ENCODE measurements at places on chromosomes 6 and 20. TPM values are rescaled to one million over a fixed set of nuclear protein-coding genes. Genes with fewer than 3 reads are reported as not detected.
A peak's percentile ranks its signal among the peaks of the same experiment; 100 is the strongest.

GRCh38 chr6:63923139-63923739 is 287.6 kb downstream of the PHF3 start:
- peak; percentile 51 for DNase-seq

DNA sequence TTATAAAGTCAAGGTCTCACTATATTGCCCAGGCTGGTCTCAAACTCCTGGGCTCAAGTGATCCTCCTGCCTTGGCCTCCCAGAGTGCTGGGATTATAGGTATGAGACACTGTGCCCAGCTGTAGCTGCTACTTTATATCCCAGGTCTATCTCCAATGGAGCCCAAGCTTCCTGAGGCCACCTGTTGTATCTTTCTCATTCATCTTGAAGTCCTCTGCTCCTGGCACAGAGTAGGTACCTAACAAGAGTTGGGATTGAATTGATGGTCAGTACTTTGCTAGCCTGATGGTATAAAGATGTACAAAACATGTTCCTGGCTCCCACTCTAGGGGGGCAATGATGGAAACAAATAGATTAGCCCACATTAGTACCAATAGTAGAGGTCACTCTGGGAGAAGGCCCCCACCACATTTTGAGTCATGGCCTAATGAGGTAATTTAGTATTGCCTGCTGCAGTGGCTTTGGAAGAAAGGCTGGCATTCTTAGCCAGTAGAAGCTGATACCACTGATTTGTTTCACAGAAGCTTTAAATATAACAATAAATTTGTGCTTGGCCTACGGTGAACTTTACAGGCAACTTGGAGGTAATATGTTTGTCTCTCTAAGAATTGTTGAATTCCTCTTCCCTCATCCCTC is 5.4 kb downstream of the PTPN1 start:
- DNase-seq = no peak

Gene GPR6
- not detected for total RNA-seq

Gene CGA
- total RNA-seq = not detected

Gene ARFGEF3
- under 0.01 TPM for total RNA-seq

Data from IMR-90 (cell line).